Activated CD8-positive, alpha-beta memory T cell treated with anti-CD3 and anti-CD28 coated beads for 1 hour (primary cell): ENCODE measurements at places on chromosomes 5 and 9.

- DNase-seq, result no peak
These were observed at the start of gene PCDHA8 for GRCh38 chr5:140840978-140841962. Gene PCDHA8 (plus strand): TSS chr5:140841187. CDS start chr5:140841322, 135 bp downstream.

DNA sequence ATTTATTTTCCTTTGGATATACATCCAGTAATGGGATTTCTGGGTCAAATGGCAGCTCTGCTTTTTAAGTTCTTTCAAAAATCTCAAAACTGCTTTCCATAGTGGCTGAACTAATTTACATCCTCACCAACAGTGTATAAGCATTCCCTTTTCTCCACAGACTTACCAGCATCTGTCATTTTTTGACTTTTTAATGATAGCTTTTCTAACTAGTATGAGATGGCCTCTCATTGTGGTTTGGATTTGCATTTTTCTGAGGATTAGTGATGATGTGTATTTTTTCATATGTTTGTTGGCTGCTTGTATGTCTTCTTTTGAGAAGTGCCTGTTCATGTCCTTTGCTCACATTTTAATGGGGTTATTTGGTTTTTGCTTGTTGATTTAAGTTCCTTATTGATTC lies 90.0 kb upstream of the HMHB1 start:
- DNase-seq, result no peak

DNA sequence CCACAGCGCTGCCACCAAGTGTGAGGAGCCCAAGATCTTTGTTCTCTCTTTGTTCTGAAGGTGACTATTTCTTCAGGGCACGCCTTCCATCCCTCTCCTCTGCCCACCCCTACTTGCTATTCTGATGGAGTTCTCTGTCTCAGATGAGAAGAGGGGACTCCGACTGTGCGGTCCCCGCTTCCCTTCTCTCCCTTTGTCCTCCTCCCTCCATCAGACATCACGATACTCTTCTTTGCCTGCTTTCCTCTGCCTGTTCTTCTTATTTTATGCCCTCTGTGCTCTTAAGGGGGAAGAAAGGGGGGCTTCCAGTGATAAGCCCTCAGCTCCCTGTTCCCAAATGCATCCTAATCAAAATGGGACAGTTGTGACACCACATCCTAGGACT lies 307.8 kb downstream of the RAB3C start:
- no peak for DNase-seq

- DNase-seq, result no peak
These were observed 162.5 kb upstream of the SMIM23 start for GRCh38 chr5:171623107-171623506.

DNA sequence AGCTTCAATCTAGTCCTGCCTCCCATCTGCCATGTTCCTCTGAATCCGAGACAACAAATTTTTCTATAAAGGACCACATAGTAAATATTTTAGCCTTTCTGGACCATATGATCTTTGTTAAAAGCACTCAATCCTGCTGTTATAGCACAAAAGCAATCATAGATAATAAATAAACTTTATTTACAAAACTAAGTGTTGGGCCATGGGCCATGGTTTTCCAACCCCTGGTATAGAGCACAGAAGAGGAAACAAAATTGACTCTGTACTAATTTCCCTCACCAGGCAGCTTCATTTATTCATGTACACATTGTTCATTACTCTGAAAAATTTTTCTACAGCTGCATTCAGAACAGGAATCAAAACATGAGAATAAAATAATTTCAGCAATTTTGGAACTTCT lies 288.9 kb downstream of the AGTPBP1 start:
- no peak for DNase-seq

GRCh38 chr9:131733541-131734061 lies 6.3 kb downstream of the RAPGEF1 start:
- DNase-seq, result no peak

DNA sequence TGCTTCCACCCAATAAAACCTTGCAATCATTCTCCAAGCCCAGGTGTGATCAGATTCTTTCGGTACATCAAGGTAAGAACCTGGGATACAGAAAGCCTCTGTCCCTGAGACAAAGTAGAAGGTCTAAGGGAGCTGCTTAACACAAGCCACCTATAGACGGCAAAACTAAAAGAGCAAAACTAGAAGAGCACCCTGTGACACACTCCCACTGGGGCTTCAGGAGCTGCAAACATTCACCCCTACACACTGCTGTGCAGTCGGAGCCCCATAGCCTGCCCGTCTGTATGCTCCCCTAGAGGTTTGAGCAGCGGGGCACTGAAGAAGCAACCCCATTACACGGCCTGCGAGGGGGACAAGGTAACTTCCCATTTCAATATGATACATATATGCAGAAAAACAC lies 179.6 kb upstream of the CDH9 start:
- DNase-seq, result no peak

DNA sequence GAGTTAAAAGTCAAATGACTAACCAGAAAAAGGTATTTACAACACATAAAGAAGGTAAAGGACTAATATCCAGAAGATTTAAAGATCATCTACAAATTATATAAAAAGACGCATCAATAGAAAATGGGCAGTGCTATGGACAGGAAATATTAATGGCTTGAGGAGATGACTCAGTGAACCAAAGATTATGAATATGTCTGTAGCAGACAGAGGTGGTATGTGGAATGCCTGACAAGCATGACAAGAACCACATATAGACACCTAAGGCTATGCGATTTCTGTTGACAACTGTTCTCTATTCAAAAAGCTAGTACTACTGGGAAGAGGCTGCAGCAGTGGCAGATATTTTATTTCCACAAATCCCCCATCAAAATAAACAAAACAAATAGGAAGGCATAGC lies 177.0 kb upstream of the SH3GL2 start:
- no peak for DNase-seq

- DNase-seq, result no peak
These were observed 42.3 kb upstream of the NOTCH1 start for GRCh38 chr9:136587944-136588662.

GRCh38 chr5:59002162-59002825 lies 419.4 kb downstream of the RAB3C start:
- no peak for DNase-seq

GRCh38 chr5:113087976-113088514 lies 111.4 kb downstream of the DCP2 start:
- DNase-seq, result no peak

DNA sequence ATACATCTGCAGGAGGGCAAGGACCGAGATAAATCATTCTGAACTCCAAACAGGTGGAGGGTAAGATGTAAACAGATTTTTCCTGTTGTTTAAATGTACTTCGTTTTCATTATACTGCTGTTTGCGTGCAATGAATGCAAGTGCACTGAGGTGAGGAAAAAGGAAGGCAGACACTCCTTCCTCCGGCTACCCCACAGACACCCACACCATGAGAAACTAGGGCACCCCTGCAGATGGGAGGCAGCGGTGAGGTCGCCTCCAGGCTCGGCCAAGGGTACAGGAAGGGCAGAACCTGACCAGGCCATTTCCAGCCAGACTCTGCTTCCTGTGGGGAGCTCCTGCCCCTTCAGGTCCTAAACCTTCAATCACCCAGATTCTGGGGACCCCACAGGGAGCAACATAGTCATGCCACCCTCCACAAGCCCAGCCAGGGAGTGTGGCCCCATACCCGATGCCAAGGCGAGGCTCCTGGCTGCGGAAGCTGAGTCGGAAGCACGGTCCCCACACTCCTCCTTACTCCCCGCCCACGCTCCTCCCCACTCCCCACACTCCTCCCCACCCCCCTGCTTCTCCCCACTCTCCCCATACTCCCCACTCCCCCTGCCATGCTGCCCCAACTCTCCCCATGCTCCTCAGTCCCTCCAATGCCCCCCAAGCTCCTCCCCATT lies 37.1 kb downstream of the VAV2 start:
- no peak for DNase-seq

DNA sequence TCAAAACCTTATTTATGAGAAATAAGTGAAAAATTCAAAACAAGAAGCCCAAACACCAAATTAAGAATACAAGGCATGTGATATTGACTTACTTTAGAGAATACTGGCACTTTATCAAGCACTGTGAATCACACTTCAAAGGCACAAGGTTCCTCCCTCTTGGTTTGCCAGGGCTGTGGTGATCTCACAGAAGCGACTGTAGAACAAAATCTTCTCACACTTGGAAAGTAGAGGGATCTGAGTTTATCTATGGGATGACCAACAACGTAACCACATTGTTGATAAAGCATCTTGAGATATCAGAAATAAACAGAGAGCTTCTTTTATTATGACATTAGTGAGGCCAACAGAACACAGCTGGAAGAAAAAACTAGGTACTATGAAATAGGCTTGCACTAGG lies 295.9 kb downstream of the NFIB start:
- DNase-seq, result no peak

- no peak for DNase-seq
These were observed 45.5 kb downstream of the SPOCK1 start for GRCh38 chr5:137453483-137454080.

GRCh38 chr9:75852746-75853145 lies 37.7 kb upstream of the PCSK5 start:
- DNase-seq, result no peak

- no peak for DNase-seq
These were observed 720 bp downstream of the TUSC1 start for GRCh38 chr9:25677301-25678146.

- DNase-seq, result no peak
These were observed 315.8 kb upstream of the GRAMD2B start for GRCh38 chr5:126107381-126107780.

DNA sequence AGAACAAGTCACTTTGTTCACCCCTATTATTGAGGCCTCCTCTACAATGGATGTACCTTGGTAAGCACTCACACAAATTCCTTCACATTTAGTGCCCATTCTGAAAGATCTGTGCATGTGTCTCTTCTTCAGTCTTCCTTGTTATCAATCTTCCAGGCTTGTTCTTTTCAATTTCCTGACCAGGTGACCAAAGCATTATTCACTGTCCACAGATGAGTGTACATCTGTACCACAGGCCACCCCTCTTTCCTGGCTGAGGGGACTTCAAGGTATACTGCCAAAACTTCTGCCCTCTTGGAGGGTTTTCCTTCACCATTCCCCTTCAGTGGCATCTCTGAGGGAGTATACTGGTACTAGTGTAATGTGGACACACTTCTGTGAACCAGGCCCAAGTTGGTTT lies 25.5 kb upstream of the STOM start:
- no peak for DNase-seq

- DNase-seq, result no peak
These were observed 217.1 kb downstream of the MAST4 start for GRCh38 chr5:66813306-66813705.

DNA sequence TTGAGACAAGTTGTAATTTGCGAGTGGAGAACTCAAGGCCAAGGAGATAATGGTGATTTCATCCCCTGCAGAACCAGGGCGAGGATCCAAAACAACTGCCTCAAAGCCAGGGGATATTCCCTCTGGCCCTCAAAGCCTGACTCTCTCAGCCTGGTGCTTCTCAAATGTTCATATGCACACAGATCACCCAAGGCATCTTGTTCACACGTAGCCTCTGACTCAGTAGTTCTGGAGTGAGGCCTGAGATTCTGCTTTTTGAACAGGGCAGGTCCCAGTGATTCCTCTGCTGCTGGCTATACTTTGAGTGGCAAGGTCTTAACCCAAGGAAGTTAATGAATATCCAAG lies 30.2 kb upstream of the WWC1 start:
- DNase-seq, result no peak

- DNase-seq, result no peak
These were observed 56.7 kb downstream of the PCDH1 start for GRCh38 chr5:141821430-141821925.

DNA sequence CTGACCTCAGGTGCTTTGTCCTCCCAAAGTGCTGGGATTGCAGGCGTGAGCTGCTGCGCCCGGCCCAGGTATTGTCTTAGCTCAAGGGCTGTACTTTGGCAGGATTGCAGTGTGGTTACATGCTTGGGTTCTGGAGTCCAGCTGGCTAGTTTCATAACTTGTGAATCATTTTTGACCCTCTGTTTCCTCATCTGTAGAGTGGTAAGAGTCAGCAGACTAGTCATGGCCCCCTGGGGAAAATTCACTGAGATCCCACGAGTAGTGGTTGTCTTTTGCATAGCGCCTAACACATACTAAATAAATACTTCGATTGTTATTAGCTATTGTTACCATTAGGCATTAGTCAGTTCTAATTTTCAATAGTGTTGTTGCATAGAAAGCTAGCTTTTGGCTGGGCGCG lies 14.3 kb downstream of the PTPA start:
- DNase-seq, result no peak

DNA sequence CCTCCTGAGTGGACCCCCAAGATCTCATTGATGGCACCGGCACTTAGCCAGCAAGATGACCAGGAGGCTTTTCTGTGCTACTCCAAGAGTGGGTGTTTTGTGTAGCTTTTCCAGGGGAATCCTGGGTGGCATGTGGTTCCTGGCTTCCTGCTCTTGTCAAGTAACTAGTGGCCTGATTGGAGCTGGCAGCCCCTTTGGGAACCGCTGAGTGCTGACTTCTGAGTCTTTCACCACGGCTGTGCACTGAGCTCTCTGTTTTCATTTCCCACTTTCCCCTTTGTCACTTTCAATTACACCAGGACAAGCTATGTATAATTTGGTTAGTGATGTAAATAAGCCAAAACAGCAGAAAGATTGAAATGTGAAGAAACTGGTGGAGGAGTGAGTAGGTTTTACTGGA lies 255.4 kb downstream of the GOLPH3 start:
- no peak for DNase-seq

GRCh38 chr9:84856181-84856632 lies 186.7 kb downstream of the NTRK2 start:
- no peak for DNase-seq

- DNase-seq, result no peak
These were observed 29.1 kb downstream of the ANKDD1B start for GRCh38 chr5:75640395-75640794.

DNA sequence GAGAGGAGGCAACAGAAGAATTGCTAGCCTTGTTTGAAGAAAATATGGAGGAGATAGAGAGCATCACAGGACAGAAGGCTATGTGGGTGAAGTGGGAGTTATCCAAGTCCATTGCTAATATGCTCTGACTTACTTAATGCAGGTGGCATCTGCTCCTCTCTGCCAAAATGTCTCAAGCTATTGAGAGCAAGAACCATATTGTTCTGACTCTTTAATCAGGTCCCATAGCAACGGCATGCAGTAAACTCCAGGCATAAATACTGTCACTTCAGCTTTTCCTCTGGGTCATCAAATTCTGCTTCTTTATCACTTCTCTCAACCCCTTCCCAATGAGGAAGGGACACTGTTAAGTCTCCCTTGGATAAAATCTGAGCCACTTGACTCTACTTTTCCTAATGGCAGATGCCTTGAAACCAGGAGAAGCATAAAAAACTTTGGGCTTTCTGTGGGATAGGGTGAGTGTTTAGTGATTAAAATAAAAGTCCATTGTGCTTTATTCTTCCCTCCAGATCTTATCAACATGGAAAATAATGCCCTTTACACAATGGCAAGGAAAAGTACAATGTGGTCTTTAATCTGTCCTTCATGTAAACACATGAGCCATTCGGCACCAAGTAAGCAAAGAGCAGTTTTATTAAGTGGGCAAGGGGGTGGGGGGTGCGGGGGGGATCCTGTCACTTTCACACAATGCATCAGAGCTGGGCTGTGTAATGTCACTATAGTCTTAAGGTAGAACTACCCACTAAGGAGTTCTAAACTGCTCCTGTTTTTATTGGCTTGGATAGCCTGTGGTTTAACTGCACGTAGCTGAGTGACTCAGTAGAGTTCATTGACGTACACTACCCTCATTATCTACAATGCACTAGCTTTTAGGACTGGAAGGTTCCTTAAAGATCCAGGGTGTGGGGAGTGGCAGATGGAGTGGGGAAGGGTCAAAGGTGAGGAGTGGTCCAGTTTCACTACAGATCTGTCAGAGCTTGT lies 71.0 kb upstream of the TARS1 start:
- DNase-seq, result no peak

- no peak for DNase-seq
These were observed 118.7 kb upstream of the NEK6 start for GRCh38 chr9:124139001-124139400.
